NCI-H187 (cell line): ENCODE measurements at places on chromosomes 12 and 14.

GRCh38 chr14:53692451-53692850, 264.2 kb downstream of the BMP4 start:
- DNase-seq: no peak

- DNase-seq: no peak
Measured at GRCh38 chr12:87818441-87818840, 210.8 kb downstream of the C12orf50 start.

DNA sequence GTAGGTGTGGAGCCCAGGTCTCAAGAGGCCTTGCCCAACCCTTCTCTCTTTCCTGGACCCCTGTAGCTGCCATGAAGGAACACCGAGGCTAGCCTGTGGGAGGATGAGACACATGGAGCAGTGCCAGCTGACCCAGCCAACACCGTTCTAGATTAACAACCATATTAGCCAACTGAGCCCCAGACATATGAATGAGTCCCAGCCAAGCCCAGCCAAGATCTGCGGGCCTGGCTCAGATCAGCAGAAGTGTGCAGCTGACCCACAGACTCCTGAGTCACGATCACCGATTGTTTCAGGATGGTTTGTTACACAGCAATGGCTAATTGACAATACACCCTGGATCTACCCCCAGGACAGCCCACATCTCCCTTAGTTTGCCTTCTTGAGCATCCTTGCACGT, 82.1 kb downstream of the NTF3 start:
- DNase-seq: no peak

- no peak for DNase-seq
Measured at GRCh38 chr14:25953532-25954139, 644.2 kb downstream of the NOVA1 start.

GRCh38 chr14:76287063-76287462, 88.9 kb upstream of the ESRRB start:
- no peak for DNase-seq

GRCh38 chr14:73743431-73743931, 29.3 kb upstream of the PNMA1 start:
- DNase-seq: no peak

DNA sequence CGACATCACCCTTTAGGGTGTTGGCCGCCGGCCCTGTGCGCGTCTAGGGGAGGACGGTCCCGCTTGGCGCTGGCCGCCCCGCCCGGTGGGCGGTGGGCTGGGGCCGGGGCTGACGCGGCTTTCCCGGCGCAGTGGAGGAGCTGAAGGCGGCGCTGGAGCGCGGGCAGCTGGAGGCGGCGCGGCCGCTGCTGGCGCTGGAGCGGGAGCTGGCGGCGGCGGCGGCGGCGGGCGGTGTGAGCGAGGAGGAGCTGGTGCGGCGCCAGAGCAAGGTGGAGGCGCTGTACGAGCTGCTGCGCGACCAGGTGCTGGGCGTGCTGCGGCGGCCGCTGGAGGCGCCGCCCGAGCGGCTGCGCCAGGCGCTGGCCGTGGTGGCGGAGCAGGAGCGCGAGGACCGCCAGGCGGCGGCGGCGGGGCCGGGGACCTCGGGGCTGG, 3.6 kb downstream of the TNFAIP2 start:
- no peak for DNase-seq

- DNase-seq: no peak
Measured at GRCh38 chr12:27076928-27077327, 5.5 kb downstream of the C12orf71 start.

GRCh38 chr14:69625299-69626131, 14.1 kb downstream of the SUSD6 start:
- no peak for DNase-seq

DNA sequence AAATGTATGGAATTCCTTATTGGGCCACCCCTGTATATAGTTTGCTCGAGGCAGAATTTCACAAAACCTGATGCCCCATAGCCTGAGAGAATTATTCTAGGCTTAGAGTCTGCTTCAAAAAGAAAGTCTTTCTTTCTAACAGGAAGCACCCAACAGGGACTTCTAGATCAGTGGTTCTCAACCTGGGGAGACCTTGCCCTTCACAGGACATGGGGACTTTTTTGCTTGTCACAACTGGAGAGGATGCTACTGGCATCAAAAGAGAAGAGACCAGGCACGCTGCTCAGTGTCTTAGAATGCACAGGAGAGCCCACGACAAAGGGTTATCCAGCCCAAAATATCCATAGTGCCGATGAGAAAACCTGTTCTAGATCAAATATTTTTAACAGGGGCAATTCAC, 18.9 kb downstream of the WSB2 start:
- no peak for DNase-seq
